ENCODE measurements at places on chromosomes 2 and 18. TPM values are rescaled to one million over a fixed set of nuclear protein-coding genes. Genes with fewer than 3 reads are reported as not detected.

DNA sequence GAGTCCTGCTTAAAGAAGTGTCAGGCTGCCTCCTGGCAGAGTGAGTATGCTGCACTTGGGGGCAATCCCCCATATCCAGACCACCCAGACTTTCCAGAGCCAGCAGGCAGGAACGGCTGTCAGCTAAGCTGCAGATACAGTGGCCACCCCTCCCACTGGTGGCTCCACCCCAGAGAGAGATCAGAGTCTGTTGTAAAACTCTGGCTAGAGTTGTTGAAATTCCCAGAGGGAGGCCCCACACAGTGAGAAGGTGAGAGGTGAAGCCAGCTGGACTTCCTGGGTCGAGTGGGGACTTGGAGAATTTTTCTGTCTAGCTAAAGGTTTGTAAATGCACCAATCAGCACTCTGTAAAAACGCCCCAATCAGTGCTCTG, 533.8 kb upstream of the ACVR2A start:
- no peak for DNase-seq

DNA sequence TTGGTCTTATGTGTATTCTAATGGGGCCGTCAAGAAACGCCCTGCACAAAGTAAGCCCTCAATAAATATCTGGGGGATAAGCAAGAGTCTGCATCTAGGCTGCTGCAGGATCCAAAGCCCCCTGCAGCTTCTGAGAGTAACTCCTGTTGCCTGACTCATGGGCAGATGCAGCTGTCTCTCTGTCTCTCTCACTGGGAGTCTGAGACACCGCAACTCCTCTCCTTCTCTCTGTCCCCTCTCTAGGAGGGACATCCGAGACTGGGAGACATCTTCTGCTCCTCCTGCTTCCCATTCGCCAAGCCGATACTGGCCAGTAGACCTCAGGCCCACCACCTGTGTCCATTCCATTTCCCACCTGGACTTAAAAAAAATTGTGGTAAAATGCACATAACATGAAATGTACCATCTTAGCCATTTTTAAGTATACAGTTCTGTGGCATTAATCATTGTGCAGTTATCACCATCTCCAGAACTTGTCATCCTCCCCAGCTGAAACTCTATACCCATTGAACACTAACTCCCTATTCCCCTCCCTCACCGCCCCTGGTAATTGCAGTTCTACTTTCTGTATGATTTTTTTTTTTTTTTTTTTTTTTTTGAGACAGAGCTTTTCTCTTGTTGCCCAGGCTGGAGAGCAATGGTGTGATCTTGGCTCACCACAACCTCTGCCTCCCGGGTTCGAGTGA, 20.1 kb downstream of the DYSF start:
- DNase-seq = peak; percentile 30

- DNase-seq = no peak
These were observed 1579.4 kb upstream of the TMEFF2 start for GRCh38 chr2:193774166-193774565.

DNA sequence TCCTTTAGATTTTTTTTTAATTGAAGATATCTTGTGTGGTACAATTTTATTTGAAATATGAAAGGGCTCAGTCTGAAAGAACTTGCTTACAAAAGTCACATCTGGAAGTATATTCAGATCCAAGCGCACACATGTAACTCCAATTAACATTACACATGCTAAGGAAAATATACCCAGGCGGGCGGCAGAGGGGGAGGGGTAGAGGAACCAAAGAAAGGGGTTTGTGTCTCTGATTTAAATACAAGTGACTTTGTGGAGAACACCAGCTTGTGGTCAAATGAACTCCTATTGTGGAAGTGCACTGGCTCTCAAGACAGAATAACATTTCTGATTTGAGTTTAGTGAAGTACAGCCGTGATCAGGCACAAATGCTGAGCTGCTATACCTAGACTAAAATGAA, 280.2 kb upstream of the SOX11 start:
- no peak for DNase-seq

DNA sequence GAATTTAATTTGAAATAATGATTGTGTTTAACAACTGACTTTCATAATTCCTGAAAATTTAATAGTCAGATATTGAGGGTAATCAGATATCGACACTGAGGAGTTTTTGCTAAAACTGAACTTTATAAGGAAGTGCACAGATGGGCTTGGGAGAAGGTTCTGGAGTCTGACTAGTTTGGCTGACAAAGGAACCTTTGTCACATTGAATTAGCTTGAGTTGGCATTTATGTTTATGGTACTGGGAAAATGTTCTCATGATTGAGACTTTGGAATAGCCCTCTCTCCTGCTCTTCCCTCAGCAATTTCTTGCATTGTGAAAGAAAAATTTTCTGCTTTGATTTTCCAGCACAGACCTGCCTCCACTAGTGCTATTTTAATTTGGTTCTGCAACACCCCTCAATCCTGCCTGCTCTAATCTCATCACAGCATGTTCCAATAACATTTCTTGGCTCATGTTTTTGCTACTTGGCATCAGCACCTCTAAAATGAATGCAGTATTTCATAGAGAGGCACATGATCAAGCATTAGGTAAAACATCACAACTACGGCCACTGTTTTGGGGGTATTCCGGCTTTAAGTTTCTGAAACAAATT, 133.9 kb upstream of the FSHR start:
- DNase-seq = no peak

DNA sequence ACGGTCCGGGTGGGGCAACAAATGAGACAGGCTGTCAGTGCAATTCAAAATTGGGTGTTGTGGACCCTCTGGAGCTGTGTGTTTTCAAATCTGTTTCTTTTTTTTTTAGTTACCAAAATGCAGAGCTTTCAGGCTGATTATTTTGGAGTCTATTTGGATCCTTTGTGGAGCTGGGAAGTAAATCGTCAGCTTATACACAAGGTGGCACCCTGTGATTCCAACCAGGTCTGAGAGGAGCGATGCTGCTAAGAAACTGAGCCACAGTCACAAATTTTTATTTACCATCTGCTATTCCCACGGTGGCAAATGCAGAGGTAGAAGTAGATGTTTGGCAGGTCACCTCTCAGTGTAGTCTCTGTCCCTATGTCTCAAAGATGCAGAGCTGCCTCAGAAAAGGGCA, 3.8 kb upstream of the EPC2 start:
- DNase-seq = no peak

- no peak for DNase-seq
These were observed 88.7 kb upstream of the ATL2 start for GRCh38 chr2:38465789-38466127.

- no peak for DNase-seq
These were observed 565.4 kb downstream of the TNS1 start for GRCh38 chr2:217437290-217437870.

- DNase-seq = no peak
These were observed 416.8 kb upstream of the HS6ST1 start for GRCh38 chr2:128735296-128735960.

GRCh38 chr2:144464730-144465129, 55.2 kb downstream of the ZEB2 start:
- DNase-seq = no peak

DNA sequence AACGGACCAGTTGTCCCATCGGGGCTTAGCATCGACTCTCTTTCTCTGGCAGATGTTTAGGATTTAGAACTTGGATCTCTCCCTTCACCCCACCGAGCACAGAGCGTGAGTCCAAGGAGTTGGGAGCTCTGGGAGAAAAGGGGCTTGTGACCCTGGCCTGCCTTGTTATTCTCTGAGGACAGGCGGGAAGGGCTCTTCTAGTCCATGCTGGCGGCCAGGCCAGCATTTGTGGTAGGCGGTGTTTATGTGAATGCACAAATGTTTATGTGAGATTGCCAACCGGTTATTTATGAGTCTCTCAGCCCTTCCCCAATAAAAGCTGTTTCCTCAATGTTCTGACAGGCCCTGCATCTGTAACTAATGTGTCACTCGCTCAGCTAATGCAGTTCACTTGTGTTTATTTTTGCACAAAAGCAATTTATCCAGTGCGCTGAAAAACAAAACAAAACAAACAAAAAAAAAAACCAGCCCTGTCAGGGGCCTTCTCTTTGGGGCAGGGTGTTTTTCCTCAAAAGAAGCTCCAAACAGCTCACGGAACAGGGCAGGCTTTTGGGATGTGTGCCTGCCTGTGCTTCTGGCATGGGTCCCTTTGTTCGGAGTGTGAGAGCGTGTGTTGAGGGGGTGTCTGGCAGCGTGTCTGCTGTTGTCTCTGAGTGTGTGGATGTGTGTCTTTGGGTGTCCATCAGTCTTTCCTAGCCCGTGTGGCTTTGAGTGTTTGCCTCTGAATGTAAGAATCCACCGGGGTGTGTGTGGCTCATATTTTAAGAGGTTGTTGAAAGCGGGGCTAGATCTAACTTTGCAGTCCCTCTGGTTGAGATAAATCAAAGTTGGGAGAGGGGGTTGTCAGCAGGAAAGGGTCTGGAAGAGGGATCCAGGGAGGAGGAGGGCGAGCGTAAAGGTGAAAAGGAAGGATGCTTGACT, 52.8 kb upstream of the HAAO start:
- DNase-seq = peak; percentile 89

DNA sequence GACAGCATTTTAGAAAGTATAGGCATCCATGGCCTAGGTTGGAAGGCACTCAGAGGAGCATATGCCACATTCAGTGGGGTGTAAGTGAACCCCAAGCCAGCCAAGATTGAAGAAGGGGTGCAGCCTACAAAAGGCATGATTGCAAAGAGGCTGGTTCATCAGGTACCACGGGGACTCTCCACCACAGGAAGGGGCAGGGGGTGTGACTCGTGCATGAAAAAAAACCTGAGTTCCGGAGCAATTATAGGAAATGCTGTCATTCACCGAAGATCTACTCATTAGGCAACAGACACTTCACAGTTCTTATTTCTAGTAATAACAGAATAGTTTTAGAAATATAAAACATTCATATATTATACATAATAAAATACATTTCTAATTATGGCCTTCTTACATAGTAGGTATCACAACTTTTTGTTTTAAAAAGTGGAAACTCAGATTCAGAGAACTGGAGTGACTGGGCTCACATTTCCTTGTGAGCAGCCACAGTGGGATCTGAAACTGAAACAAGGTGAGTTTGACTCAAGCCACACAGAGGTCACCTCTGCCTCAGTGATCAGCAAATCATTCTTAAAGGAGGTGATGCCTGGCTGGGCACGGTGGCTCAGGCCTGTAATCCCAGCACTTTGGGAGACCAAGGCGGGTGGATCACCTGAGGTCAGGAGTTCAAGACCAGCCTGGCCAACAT, 188.4 kb upstream of the GYPC start:
- no peak for DNase-seq

DNA sequence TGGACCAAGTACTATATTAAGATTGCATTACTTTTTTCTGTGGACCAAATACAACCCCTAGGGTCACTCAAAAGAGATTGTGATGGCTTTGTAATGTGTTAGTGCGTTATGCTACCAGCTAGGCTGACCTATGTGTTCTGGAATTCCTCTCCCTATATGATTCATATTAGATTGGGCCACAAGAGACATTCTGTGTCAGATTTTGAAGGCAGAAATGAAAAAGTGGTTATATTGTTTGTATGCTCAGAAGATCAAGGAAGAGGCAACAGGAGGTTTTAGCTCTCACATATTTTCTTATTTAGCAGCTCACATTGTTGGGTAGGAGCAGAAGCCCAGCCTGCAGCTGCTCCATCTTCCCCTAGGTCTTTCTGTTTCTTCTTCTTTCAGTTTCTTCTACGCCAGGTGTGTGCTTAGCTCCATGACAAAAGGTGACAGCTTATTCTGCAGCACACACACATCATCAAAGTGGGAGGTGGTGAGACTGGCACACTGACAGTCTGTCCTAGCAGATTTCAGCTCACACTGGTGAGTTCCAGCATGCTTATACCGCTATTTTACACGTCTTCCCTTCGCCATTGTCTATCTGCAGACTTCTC, 156.8 kb upstream of the UBE2E3 start:
- DNase-seq = no peak

DNA sequence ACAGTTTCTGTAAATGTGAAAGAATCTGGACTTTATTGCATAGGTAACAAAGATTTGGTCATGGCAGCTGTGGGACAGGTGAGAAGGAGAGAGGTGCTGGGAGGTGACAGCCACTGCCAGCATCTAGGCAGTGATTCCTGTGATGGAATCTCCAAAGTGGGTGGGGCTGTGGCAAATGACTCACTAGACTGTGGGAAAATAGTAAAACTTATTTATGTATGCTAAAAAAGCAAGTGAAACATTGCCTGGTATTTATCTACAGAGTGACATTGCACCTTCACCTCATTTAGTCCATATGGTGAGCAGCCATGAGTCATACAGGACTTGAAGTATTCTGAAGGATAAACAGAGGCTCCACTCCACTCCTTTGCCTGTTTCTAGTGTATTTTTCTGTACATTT, 145.3 kb upstream of the MEX3C start:
- DNase-seq = no peak

- no peak for DNase-seq
These were observed 9.0 kb downstream of the ENOSF1 start for GRCh38 chr18:703213-703967.

DNA sequence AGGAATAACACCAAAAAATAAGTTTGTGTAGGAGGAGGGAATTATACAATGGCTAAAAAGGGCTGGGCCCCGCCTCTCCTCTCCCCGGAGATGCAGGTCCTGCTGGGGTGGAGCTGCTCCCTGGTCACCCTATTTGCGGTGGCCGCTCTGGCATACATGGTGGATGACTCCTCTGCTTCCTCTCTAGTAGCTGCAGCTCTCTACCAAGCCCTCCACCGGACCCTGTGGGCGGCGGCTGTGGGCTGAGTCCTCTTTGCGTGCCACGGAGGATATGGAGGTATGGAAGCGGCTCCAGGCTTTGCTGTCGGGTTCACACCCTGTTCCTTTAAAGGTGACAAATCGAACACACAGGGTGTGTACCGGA, 77.1 kb upstream of the SEC11C start:
- DNase-seq = no peak

DNA sequence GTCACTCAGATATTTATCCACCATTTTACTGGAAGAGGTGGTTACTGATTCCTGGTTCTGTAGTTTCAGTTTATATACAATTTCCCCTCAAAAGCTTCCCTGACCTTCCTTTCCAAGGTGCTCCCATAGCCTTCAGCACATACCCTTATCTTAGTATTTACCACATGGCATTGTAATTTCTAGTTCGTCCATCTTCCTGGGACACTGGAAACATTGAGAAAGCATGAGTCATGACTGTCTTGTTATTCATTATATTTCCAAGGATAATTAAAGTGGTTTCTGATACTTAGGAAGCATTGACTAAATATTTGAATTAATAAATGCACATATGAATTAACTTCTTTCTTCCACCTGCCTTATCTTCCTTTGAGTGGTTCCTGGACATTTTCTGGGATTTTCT, 203.8 kb downstream of the ETAA1 start:
- no peak for DNase-seq

The CROCC2 gene
- not detected for total RNA-seq

The WNT10A gene
- total RNA-seq = not detected

The FEV gene
- not detected for total RNA-seq

The NEMP2 gene
- 4.1 TPM for total RNA-seq

Measured in sigmoid colon (tissue), 7 donors.